Activated CD4-positive, alpha-beta T cell treated with anti-CD3 and anti-CD28 coated beads for 1 hour (primary cell): ENCODE measurements at places on chromosomes 5 and 9.
A peak's percentile ranks its signal among the peaks of the same experiment; 100 is the strongest.

- DNase-seq = no peak
Measured at GRCh38 chr9:121388140-121388905, 18.3 kb upstream of the STOM start.

DNA sequence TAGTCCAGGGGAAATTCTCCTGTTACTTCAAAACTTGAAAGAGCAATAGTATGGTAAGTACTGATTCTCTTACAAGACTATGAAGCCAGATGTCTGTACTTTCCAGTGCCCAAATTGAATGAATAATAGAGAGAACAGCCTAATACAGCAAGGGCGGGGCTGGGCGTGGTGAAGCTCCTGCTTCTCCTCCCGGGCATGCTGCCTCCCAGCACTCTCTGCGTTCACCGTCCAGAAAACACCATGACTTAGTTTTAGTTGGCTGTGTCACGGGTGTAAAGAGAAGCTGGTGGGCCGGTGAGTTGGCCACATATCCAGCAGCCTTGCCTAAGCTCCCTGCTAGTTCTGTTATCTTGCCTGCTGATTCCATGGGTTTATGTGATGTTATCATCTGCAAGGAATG, 40.7 kb upstream of the ADAMTS2 start:
- no peak for DNase-seq

- DNase-seq = peak; percentile 17
Measured at GRCh38 chr9:15306068-15306756, 804 bp downstream of the TTC39B start.

- DNase-seq = no peak
Measured at GRCh38 chr5:72347801-72348308, 27.7 kb downstream of the PTCD2 start.

DNA sequence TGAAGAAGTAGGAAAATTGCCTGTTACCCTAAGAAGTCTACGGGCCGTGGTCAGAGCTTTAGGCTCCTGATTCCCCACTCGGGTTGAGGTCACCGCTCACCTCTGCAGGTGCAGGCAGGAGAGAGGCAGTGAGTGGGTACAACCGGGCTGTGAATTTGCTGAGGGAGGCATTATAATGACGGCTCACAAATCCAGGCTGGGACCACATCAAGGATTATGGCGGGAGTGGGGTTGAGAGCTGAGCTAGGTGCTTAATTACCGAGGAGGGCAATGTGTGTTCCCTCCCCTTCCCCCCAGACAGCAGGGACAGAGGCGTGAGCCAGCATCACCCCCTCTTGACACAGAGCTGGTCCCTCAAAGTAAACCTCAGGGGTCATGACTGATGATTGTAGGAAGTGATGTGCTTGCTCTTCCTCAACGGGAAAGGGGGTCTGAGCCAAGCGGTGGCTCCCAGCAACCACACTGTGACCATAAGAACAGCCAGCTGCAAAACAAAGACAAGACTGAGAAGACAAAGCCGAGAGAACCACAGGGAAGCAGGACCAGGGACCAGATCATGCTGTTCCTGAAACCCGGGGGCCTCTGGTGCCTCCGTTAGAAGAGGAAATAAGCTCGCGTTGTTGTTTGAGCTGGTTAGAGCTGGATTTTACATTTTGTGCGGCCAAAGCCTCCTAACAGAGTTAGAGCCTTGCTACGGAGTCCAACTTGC, 77.7 kb downstream of the OLFM1 start:
- DNase-seq = no peak

GRCh38 chr5:28576022-28576421, 1537.6 kb upstream of the CDH9 start:
- DNase-seq = no peak

- DNase-seq = no peak
Measured at GRCh38 chr5:119949426-119949999, 320.2 kb downstream of the FAM170A start.

DNA sequence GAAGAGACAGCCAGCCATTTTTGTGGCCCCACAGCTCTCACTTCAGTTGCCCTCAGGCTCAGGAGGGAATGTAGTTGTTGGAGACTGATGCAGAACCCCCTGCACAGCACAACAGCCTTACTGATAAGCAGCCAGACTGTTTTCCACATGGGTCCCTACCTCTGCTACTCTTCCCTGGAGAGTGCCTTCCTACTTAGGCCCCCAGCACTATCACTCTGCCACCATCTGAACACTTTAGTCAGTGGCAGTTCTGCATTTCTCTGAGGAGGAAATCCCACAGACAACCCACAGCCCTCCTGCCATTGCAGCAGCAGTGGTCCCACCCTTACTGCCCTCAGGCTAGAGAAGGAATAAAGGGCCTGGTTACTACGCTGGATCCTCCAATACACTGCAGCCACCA, 61.8 kb upstream of the PTPRD start:
- DNase-seq = no peak
